ENCODE measurements at places on chromosomes 7 and 10.

- DNase-seq = no peak
Measured at GRCh38 chr7:107907790-107908189, 16.8 kb downstream of the DLD start.

DNA sequence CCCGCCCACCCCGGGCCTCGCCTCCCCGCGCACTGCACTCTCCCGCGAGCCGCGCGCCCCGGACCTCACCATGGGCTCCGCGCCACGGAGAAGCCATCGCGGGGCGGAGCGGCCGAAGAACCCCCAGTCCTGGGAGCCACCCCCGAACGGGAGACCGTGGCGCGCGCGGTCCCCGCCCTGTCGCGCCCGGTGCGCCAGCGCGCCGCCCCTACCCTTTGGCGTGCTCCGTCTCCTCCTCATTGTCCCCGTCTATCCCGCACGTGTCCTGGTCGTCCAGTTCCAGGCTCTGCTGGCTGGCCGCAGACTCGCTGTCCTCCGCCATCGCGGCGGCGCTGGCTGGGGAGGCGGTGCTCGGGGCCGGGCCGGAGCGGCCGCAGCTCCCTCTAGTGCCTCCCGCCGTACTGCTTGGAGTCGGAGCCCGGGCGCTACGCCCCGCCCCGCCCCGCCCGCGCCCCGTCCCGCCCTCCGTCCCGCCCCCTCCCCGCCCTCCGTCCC, at the start of gene NMT2:
Gene NMT2 (minus strand): TSS at position 403 of the 495 bp plus-strand sequence. CDS start 81 bp downstream, at position 322.
- DNase-seq = no peak

GRCh38 chr10:102948786-102949185, 30.7 kb downstream of the CNNM2 start:
- no peak for DNase-seq

DNA sequence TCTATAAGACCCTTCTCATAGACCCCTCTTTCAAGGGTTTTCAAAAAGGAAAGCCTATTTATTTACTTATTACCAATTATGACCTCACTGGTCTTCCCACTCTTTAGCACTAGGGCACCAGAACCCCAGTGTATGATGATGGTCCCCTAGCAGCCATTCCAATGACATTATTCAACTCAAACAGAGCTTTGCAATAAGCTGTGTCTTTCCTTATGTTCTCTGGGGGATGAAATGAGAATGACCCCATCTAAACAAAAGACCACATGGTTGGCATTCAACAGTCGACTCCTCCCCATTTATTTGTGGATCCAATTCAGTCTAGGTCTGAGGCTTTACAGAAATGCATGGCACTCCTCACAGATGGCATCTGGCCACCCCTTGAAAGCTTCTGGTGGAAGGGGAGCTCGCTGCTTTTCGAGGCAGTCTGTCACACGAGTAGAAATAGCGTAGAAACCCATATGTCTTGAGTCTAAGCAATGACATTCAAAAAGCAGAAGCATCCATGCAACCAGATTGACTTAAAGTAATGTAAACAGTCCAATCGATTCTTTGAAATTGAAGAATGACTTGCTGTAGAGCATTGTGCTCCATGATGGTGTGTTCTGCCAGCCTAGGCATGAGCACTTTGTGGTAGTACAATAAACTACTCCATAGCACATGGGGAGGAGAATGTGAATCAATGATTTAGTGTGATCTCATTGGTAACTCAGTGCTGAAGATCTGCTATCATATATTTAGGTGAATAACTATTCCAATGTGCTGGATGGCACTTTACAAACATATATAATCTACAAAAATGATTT, 29.8 kb downstream of the NRP1 start:
- no peak for DNase-seq

DNA sequence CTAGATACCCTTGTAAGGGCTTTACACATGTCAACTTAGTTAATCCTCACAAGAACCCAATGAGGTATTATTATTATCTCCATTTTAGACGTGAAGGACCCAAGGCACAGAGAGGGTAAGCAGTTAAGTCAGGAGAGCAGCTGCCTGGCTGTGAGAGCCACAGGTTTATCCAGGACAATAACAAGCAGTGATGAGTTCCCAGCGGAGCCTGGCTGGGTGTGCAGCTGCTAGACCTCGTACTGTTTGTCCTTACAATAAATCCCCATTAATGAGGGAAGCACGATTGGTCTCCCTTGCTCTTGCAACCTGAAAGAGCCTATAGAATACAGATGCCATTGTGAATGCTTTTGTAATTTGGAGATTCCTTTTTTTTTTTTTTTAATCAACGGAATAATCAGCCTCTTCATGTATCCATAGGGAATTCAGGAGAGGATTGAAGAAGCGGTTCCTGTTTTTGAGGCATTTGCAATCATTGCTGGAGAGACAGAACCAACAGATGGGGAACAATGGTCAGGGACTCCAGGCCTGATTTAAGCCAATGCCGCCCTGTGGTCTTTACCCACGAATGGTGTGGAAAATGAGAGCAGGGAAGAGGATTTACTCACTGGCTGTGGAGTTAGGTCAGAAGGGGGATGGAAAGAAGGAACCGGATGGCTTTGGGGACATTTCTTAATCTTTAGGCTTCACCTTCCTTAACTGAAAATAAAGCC, 12.3 kb upstream of the ASB4 start:
- no peak for DNase-seq

GRCh38 chr10:51241461-51241860, 167.2 kb downstream of the PRKG1 start:
- no peak for DNase-seq

DNA sequence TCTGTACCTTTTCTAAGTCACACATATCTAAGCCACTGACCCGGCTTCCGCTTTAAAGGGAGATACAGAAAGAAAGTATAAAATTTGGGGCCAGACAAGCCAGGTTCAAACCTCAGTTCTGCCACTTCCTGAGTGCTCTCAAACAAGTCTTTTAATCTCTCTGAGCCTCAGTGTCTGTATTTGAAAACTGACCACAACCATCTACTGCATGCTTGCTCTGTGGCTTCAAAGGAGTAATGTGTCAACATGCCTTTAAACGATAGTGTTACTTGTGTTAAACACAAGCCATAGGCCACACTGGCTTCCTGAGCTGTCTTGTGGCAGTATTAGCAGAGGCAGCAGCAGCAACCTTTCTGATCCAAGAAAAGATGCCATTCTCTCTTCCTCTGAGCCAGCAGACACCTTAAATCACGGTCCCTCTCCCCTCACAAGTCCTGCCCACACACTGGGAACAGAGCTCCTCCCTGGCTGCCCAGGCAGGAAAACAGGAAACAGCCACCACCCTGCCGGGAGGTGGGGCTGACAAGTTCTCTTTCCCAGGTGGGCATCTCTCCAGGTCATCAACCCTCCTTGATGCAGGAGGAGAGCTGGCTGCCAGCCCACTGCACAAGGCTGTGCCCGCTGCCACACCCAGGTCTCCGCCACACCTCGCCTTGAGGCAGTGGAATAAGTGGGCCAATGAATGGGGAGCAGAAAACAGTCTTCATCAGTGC, 10.7 kb downstream of the HIP1 start:
- DNase-seq = no peak

DNA sequence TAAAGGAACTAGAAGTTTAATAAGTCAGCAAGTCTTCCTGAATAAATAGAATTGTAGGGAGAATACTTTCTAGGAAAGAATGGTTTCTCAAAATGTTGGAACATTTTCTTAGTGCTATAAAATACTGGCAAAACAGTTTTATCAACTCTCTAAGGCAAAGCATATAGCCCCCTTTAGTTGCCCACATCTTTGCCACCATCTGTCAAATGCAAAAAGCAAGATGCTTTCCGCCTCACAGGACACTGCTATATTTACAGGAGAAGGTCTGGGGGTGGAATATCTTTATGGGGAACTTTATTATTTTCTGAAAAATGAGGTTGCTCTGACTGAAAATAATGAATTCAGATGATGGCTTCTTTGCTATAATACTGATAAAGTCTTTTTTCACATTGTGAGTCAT, 78.3 kb downstream of the SVOPL start:
- no peak for DNase-seq

- DNase-seq = no peak
Measured at GRCh38 chr7:142125256-142125955, 13.9 kb downstream of the MGAM2 start.

GRCh38 chr7:80869106-80869784, 49.6 kb downstream of the SEMA3C start:
- no peak for DNase-seq

Measured in stimulated activated CD4-positive, alpha-beta T cell treated with anti-CD3 and anti-CD28 coated beads, Interleukin-2, amount 100 ng/mL, for 48 hours (primary cell).